ENCODE measurements at places on chromosomes 16 and 17.

- no peak for DNase-seq
Observed at GRCh38 chr16:19776565-19776964, 58.5 kb downstream of the IQCK start.

DNA sequence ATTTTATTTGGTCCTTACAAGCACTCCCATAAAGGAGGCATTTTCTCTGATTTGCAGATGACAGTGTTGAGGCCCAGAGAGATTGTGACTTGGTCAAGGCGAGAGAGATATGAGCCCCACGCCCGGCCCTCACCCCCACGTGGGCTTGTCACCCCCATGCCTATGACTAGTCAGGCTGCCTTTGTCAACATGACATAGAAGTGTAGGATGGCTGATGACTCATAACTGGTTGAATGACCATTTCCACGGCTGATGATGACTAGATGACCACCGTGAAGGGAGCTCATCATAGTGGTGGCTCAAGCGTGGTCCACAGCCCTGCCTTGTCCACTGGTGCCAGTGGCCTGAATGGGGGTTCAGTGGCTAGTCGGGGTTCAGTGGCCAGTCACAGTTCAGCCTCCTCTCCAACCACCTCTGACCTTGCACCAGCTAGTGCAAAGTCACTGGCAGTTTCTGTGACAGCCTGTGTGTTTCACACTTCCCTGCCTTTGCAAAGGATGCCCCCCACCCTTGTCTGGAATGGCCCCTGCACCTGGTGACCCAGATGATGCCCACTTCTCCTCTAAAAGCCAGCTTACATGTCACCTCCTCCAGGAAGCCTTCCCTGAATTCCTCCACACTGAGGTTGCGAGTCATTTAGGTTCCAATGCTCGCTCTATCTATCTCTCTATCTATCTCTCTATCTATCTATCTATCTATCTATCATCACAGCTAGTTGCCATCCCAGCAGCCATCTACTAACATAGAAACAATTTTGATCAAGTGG, 3.8 kb upstream of the WSCD1 start:
- DNase-seq: peak; percentile 28

GRCh38 chr17:41308918-41309359, at the start of gene KRTAP16-1:
Gene KRTAP16-1, minus strand, starts transcription at chr17:41309309. Its CDS starts 56 bp downstream, at chr17:41309253.
- no peak for DNase-seq

DNA sequence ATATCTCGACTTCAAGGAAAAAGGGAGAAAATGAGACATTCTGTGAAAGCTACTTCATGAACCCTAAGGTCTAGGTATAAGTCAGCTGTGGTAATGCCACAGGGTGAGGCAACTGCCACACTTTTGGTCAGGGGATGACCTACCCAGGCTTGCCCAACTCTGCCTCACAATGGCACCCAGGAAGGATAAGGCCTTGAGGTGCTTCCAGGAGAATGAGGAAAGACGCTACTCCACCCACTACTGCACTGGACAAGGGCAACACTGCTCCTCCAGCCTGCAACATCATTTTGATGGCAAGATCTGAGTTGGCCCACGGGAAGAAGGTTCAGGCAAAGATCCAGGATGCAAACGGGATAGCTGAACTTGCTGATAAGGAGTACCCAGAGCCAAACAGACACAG, 22.0 kb upstream of the GFOD2 start:
- DNase-seq: no peak

GRCh38 chr17:43723697-43724359, 34.8 kb downstream of the SOST start:
- peak; percentile 90 for DNase-seq

GRCh38 chr17:15121426-15121825, 143.7 kb downstream of the PMP22 start:
- no peak for DNase-seq

DNA sequence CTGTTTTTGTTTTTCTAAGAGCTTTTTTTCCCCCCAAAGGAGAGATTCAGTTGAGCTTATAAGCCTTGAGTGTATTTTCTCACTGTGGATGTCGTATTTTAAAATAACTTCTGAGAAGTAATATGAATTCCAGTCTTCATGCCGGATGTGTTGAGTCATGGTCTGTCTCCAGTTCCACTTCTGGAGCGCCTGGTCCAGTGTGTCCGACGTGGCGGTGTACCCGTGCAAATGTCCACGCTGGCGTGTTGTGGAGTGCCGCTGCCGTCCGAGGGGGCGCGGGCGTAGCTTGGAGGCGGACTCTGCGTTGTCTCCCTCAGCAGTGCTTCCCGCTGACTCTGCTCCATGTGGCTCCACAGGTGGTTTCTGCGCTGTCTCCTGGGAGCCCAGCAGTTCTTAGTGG, 60.9 kb upstream of the ZNF750 start:
- no peak for DNase-seq

DNA sequence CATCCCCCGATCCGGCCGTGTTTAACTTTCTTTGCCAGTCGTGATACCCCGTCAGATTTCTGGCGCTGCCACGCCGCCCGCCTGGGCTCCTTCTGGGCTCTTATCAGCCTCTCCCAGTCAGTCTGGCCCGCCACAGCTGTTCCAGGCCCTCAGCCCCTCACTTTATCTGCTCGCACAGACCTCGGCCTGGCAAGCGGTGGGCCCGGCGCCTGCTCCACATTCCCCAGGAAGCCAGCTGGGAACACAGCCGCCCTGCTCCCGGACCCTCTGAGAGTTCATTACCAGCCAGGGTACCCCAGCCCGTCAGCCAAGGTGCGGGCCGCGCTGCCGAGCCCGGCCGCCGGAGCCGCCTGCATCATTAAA, 157.5 kb downstream of the ZNF423 start:
- DNase-seq: no peak

- peak; percentile 22 for DNase-seq
Observed at GRCh38 chr17:19531780-19532501, 1.7 kb upstream of the SLC47A1 start.

- no peak for DNase-seq
Observed at GRCh38 chr16:54067322-54068065, 219.1 kb downstream of the IRX3 start.

- no peak for DNase-seq
Observed at GRCh38 chr16:63695347-63695746, 1426.5 kb downstream of the CDH11 start.

- no peak for DNase-seq
Observed at GRCh38 chr17:73066148-73066884, 26.2 kb downstream of the SLC39A11 start.

GRCh38 chr17:58873926-58874325, 118.3 kb downstream of the PPM1E start:
- DNase-seq: no peak

GRCh38 chr17:72938482-72938881, 154.0 kb downstream of the SLC39A11 start:
- no peak for DNase-seq

- DNase-seq: no peak
Observed at GRCh38 chr16:49431591-49432290, 58.1 kb downstream of the C16orf78 start.

DNA sequence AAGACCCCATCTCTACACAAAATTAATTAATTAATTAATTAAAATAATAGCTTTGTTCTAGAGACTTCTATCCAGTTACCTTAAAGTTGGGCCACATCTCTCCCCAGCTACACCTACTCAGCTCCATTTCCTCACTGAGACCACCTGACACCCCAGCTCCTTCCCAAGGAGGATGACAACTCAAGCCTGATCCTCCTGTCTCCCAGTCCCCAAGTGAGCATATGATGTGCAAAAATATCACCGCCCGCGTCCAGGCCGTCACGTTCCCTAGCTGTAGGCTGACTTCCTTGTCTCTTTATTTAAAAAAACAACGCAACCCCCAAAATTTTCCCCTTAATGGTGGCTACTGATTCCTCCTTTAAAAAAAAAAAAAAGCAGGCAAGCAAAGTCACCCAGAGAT, 120.2 kb upstream of the RCVRN start:
- no peak for DNase-seq

DNA sequence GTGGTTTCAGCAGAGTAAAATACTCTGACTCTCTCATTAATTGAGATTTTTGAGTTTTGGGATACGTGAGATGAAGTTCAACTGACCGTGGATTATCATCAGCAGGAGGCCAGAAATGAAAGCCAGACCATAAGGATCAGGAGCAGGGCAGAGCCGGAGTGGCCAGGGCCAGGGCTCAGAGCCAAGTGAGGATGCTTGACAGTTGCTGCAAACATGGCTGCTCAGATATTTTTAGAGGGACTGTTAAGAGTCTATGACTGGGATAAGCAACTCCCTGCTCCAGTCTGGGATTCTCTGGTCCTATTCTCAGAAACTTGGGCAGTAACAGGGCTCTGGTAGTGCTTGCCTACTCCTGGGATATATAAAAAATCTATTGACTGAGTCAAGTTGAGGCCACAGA, 17.6 kb upstream of the CDH13 start:
- no peak for DNase-seq

DNA sequence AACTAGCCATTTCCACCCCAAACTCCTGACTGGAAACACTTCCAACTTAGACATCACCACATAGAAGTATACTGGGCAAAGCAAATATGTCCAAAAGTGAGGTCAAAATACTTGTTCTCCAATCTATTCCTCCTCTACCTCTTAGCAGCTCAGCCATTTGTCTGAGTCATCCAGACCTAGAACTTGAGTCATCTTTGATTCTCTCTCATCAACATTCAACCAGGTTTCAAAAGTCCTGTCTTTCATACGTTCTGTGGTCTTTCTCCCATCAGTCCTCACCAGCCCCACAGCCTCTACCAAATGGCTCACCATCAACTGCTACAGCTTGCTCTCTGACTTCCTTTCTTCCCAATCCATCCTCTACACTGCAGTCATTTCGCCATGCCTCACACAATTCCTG, 6.8 kb downstream of the ANKFY1 start:
- DNase-seq: peak; percentile 51

- DNase-seq: no peak
Observed at GRCh38 chr16:56747486-56748045, 17.6 kb downstream of the NUP93 start.

DNA sequence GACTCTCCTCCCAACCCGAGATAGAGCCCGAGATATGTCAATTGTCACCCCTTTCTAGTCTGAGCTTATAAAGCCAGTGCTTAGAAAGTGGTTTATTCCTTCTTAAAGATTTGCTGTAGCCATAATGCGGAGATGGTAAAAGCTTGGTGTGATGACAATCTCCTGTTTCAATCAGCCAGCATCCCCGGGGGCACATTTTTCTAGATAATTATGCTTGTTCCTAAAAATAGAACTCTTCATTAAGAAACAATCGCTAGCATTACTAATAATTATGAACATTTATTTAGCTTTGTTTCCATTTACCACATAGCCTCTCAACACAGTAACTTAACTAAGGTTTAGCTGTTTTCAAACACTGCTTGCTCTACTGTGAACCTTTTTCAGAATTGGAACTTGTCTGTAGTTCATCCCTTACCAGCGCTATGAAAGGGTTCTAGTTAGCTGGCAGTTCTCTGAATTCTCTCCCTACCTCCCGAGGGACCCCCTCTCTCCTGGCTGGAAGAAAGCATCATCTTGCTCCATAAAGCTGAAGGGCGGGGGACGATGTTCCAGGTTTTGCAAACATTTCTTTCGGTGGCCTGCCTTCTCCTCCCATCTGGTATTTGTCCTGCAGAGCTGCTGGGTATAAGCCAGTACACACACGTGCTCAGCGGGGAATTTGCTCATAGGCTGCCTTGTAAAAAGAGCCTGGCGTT, 922 bp upstream of the MRPL58 start:
- peak; percentile 66 for DNase-seq

GRCh38 chr17:16933317-16934132, 38.4 kb downstream of the TNFRSF13B start:
- DNase-seq: peak; percentile 23

- peak; percentile 59 for DNase-seq
Observed at GRCh38 chr17:2347805-2348685, 10.7 kb downstream of the SGSM2 start.

DNA sequence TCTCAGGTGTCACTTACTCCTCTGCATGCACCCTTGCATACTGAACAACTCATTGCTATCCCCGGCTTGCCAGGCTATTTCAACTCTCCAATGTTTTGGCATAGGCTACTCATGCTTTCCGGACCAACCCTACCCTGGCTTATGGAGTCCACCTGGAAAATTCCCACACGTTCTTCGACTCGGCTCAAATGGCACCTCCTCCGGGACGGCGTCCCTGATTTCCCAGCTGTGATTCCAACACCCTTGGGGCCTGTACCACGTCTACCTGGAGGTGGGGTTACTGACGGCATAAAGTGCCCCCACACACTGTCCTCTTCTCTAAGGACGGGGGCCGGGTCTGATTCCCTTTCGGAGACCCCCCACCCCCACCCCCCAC, 498 bp downstream of the SMYD4 start:
- DNase-seq: peak; percentile 47

DNA sequence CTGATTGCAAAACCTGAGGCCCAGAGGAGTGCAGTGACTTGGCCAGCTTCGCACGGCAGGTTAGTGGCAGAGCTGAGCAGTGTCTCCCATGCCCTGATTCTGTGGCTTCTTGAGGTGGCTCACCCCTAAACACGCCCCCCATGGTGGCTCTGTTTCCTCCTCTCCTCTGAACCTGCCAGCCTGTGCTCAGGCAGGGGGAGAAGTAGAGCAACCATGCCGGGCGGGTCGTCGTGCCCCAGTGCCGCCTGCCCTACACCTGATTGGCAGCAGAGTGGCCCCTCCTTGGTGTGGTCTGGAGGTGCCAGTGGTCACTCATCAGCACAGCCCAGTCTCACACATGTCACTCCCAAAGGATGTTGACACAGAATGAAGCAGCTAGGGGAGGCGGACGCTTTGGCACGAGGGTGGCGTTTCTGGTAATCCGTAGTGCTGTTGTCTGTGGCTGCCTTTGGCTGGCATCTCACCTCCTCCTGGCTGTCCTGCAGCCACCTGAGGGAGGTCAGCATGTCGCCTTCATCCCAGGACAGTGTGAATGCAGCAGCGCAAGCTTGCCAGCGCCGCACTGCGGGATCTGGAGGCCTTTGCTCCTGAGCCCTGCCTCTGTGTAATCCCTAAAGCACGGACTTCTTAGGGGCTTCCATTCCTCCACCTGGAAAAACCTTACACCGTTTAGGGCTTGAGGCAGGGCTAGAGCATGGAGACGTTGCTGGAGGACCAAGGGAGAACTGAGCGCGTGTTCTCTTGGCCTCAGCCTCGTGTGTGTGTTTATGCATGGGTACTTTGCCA, 294.7 kb downstream of the SEC14L1 start:
- no peak for DNase-seq

DNA sequence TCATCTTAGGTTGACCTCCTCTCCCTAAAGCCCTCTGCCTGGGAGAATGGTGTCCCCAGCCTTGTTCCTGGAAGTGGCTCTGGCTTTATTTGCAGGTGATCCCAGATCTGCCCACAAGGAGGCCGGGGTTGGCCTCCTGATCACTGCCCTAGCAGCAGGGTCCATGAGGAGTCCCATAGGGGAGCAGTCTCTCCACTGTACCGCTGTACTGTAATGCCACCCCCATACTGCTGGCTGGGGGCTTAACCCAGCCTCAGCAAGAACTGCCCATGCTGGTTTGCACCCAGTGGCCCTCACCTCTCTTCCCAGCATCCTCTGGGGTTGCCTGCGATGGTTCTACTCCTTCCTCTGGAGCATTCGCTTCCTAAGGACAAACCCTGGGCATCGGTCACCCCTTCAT, 39.1 kb downstream of the PSME3IP1 start:
- peak; percentile 42 for DNase-seq

Data from ELR (cell line).